Suppressor macrophage treated with lipopolysaccharide for 4 hours (primary cell): ENCODE measurements at places on chromosomes 6 and 20.

DNA sequence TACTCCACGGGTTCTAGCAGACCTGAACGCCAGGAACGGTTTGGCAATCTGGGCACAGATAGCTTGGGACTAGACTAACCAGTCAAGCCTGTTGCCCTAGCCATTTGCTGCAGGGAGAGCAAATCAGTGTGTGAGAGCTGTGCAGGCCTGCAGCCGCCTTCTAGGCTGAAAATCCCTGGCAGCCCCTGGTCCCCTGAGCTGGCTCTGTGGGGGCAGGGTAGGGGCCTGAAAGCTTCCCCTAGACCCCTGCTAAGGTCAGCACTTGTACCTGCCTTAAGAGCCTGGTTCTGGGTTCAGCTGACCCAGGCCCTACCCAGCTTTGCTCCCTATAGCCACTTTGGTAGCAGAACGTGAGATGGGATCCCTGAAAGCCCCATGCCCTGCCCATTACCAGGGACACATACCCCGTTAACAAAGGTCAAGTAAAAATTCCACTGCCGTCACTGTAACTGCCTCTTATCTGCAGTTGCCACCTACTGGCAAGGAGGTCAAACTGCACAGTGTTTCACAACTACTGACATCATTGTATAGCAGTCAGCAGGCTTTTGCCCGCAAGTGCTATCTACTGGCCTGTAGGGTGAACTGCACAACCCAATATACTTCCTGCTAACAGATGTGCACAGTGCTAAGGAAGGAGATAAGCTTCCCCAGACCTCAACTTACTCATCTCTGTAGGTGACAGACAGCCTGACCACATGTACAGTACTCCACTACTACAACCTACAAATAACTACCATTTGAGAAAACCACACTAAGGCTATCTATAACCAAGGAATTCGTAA, 95.1 kb upstream of the OLIG3 start:
- DNase-seq = peak; percentile 62

GRCh38 chr6:8627085-8627861, 191.9 kb upstream of the SLC35B3 start:
- no peak for DNase-seq

GRCh38 chr6:30894935-30895334, 10.6 kb downstream of the DDR1 start:
- DNase-seq = no peak

GRCh38 chr6:137181891-137182653, 8.6 kb upstream of the IL22RA2 start:
- DNase-seq = no peak

DNA sequence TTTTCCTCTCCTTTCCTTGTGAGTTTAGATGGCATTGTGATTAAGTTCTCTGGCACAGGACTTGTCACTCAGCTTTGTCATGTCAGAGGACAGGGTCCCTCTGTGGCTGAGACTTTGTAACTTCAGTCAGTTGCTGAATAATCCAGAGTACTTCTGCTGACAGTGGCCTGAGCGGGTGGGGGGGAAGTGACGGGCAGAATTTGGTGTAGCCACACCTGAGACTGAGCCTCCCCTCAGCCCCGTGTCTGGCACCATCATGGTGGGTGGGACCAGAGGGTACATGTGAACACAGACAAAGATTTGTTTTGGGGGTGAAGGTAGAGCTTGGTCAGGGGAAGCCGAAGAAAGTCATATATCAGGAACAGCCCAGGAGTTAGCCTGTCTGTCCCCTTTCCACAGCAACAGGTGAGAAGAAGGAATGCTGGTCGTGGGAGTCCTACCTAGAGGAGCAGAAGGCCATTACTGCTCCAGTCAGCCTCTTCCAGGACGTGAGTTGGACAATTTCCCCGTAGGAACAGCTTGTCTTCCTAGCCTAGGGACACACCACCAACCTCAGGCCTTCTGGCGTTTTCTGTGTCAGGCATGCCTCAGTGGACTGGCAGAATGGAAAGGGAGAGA, 20.9 kb downstream of the L3MBTL1 start:
- DNase-seq = no peak

DNA sequence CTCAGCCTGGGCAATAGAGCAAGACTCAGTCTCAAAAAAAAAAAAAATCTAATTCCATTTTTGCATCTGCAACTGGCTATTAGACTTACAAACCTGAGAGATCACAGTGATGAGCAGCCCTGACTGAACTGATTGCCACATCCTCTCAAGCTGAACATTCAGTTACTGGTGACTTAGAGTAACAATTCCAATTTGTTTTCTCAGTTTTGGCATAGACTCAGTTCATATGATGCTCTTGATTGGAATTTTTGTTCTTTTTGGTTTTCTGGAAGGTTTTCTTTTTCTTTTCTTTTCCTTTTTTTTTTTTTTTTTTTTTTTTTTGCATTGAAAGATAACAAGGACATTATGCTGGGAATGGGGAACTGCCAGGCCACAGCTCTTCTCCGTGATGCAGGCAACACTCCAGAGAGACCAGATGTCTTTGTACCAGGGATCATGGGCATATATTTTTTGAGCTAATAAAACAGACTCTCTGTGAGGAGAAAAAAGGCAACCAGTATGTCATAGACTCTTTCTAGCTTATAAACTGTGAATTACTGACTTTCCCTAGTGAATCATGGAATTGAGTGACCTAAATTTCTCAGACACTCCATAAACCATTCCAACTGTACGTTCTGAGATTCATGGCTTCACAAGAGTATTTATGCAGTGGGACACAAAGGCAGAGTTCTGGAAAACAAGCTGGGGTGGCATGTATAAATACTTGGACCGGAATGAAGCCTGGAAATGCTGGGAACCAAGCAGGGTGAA, 86.0 kb upstream of the SLC2A12 start:
- no peak for DNase-seq

DNA sequence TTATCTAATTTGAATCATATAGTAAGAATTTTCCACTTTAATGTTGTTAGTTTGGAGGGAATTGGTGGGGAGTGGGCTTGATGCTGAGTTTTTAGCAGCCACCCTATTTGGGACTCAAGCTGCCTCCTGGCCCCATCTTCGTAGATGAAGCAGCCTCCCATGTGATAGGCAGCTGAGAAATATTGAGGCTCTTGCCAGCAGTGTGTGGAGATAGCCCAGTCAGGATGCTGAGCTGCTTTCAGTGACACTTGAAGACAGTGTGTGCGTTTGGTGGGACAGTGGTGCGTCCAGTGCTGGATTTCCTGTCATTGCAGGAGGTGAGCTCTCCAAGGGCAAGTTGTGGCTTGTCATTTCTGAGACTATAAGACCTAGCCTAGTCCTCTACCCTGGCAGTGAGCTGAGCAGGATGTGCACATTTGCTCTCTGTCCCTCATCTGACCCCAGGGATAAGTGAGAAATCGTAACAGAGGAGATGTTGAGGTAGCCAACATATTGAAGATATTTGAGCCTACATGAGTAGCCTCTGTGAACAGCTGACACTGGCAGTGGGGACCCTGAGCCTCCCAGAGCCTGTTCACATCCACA, 47.9 kb upstream of the RNF8 start:
- DNase-seq = no peak

GRCh38 chr6:49497304-49497703, 2.4 kb upstream of the GLYATL3 start:
- DNase-seq = no peak

- peak; percentile 61 for DNase-seq
Observed at GRCh38 chr6:122730775-122731386, 48.6 kb upstream of the FABP7 start.

DNA sequence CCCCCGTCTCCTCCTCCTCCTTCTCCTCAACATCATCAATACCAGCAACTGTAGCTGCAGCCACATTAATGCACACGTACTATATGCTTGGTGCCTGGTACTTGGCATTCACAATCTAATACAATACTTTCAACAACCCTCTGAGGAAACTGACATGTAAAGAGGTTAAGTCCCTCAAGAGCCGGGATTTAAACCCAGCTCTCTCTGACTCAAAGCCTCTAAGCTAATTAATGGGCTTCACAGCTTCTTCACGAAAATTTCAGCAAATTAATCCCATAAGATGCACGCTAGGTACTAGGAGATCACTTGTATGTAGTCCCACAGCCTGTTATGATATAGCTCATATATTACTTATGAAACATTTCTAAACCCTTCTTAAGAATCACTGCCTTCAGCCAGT, 73.1 kb upstream of the IPCEF1 start:
- no peak for DNase-seq

DNA sequence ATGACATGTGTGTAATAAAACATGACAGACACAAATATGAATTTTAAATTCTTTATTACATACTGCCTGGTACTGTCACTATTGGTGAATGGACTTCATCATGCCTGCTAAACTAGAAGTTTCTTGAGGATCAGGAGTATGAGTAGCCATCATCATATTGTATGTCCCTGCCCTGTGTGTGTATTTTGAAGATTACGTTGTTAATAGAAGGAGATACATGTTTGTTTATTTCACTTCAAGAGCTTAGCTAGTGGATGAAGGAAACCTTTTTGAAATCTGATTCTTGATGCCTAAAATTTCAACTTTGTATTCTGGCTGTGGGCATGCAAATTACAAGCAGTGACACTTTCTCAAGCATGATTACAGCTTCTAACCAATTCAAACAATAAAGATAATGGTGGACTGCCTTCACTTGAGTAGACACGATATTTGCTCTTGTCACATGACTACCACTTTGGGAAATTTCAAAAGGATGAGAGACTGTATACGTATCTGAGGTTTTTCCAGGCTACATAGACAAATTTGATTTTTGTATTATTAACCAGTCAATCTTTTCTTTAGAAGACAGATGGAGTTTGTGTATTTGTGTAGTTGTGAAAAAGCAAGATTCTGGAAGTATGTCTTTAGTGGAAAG, 3.5 kb downstream of the TBPL1 start:
- no peak for DNase-seq

- DNase-seq = no peak
Observed at GRCh38 chr6:77368660-77369313, 94.5 kb downstream of the HTR1B start.

DNA sequence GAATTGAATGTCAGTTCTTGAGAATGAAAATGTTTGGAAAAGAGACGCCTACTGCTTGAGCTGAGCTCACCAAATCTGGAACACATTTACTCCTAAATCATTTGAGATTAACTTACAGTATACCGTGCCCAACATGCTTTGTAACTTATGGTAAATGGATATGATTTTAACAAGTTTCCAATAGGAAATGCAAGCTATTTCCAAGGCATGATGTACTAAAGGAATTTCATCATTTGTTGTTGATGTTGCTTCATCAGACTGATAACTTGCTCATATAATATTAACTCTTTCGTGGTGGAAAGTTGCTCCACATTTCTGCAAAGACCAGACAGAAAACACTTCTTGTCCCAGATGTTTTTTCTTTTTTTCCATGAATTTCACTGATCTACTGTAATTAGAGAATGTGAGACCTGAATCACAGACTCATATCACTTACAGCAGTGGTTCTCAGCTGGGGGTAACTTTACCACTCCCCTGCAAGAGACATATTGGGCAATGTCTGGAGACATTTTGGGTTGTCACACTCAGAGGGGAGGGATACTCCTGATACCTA, 116.6 kb upstream of the TRAF3IP2 start:
- DNase-seq = peak; percentile 37

GRCh38 chr6:105014954-105015353, 58.0 kb downstream of the LIN28B start:
- DNase-seq = no peak

DNA sequence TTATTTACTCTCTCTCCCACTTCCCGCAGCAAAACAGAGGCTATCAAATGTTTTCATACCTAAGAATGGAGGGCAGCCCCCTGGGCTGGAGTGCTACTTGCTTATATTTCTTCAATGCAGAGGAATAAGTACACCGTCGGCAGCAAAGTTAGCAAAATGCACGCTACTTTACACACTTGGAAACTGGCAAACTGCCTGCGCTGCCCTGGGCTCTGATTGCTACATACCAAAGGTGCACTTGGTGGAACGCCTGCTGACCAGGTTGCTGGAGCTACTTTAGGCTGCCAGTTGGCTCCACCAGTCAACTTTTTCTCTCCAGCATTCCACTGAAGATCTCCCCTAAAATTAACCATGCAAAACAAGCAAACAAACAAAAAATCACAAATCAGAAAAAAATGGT, 62.4 kb downstream of the PRSS35 start:
- no peak for DNase-seq

- peak; percentile 79 for DNase-seq
Observed at GRCh38 chr6:169831450-169832246, 80.2 kb downstream of the ERMARD start.

- no peak for DNase-seq
Observed at GRCh38 chr6:88493717-88494116, 327.6 kb upstream of the CNR1 start.

GRCh38 chr6:40349901-40350746, 237.0 kb downstream of the LRFN2 start:
- DNase-seq = no peak

DNA sequence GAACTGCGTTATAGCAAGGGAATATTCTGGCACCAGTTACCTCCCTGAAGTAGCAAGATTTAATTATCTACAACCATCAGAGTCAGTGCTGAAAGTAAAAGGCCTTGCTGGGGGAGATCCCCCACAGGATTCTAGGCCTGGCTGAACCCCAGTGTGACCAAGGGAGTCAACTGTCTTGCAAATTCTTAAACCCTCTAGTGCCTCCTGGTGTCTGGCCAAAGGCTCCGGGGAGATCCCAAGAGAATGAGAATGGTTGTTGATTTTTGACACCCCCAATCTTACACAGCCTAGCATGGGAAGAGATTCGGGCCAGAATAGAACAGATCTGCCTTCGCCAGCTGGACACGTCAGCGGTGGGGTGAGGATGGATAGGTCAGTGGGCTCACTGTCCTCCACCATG, 179.4 kb downstream of the ERMARD start:
- no peak for DNase-seq

- no peak for DNase-seq
Observed at GRCh38 chr6:105862936-105863607, 223.1 kb upstream of the PRDM1 start.

DNA sequence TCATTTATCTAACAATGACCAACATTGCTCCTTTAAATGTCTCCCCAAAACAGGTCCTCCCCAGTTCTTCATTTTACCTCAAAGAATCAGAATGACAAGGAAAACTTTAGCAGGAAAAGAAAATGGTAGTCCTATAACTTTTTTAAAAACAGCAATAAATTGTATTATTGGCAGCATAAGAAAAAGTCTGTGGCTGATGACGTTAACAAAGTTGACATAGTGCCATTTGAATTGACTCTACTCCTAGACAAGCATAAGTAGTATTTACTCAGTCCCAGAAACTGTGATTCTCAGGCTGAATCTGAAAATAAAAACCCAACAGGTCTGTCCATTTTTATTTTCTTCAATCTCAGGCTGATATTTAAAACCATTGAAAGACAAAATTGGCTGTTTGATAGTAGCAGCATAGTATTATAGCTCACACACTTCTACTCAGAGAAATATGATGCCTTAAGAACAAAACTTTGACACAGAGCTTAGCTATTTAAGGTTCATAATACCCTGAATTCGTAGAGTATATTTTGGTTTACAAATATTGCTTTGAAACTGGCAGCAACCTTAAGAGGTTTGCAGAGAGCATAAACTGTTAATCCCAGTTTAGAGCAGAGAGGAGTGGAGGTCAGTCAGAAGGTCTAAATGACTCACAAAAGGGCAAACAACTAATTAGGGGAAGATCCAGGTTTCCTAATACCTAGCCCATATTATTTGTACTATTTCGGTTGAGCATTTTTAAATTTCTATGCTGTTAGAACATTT, 35.0 kb upstream of the TENT5A start:
- DNase-seq = peak; percentile 48
